ENCODE measurements at places on chromosomes 13 and 19. TPM values are rescaled to one million over a fixed set of nuclear protein-coding genes. Genes with fewer than 3 reads are reported as not detected.

Gene TSHZ3
- 9.8 TPM for total RNA-seq

Gene EPSTI1
- total RNA-seq, result 5.1 TPM

Gene PCSK4
- total RNA-seq, result 10.0 TPM

Gene RASIP1
- total RNA-seq, result 7.7 TPM

Gene SIGLEC5
- not detected for total RNA-seq

Gene NOTCH3
- 22.7 TPM for total RNA-seq

Gene C19orf85
- not detected for total RNA-seq

DNA sequence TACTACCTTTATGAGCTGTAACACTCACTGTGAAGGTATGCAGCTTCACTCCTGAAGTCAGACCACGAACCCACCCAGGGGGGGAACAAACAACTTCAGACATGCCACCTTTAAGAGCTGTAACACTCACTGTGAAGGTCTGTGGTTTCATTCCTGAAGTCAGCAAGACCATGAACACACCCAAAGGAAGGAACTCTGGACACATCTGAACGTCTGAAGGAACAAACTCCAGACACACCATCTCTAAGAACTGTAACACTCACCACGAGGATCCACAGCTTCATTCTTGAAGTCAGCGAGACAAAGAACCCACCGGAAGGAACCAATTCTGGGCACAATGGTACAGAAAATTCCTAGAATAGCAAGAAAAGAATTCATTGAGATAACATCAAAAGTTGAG lies 1796.5 kb upstream of the MIR17HG start:
- H3K4me3 ChIP-seq, result no peak overlapping the region
- no peaks in the 10 kb centered on the region for H3K27me3 ChIP-seq
- DNase-seq, result no peak
- no peaks in the 10 kb centered on the region for H3K4me1 ChIP-seq
- H3K36me3 ChIP-seq, result no peaks in the 10 kb centered on the region

GRCh38 chr13:90447034-90447733 lies 900.3 kb upstream of the MIR17HG start:
- no peaks in the 10 kb centered on the region for H3K36me3 ChIP-seq
- H3K27ac ChIP-seq, result no peak overlapping the region
- H3K4me1 ChIP-seq, result no peaks in the 10 kb centered on the region
- no peaks in the 10 kb centered on the region for H3K27me3 ChIP-seq
- DNase-seq, result no peak

DNA sequence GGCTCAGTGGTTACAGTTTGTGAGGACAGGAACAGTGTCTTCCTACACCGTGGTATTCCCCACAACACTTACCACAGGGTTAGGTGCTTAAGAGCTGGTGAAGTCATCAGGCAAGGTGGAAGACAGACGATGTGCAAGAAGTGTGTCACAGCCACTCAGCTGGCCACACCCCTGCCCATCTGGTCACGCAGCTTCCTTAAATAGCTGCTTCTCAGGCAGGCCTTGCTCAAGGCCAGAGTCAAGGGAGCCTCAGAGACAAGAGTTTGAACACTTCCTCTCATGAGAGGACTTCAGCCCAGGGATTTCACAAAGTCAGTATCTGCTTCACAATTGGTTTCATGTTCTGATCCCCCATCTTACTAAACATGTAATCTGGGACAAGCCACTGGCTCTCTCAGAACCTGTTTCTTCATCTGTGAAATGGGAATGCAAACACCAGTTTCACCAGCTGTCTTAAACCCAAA lies 80.3 kb upstream of the FRY start:
- peak; percentile 31 for DNase-seq
- no peak overlapping the region for H3K4me3 ChIP-seq
- peak overlapping the region; percentile 30 for H3K27ac ChIP-seq
- no peaks in the 10 kb centered on the region for H3K36me3 ChIP-seq
- H3K27me3 ChIP-seq, result no peaks in the 10 kb centered on the region
- no peaks in the 10 kb centered on the region for H3K4me1 ChIP-seq

DNA sequence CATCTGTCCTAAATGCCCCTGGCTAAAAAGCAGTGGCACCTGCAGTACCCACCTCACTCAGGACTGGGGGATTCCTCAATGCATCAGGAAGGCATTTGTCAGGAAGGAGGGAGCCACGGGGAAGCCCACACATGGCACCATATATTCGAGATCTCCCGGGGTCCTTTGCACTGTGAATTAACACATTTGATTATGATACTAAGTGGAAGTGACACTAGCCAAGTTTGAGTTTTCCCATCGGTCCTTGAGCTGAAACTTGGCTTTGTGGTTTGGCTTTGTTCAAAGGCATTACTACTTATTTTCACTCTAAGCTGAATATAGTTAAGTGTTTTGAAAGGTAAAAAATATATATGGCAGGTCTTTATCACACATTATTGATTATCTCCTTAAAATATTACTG lies 168.7 kb upstream of the MYO16 start:
- no peak overlapping the region for H3K27ac ChIP-seq
- no peak for DNase-seq
- no peaks in the 10 kb centered on the region for H3K4me1 ChIP-seq
- H3K36me3 ChIP-seq, result no peaks in the 10 kb centered on the region
- no peaks in the 10 kb centered on the region for H3K27me3 ChIP-seq

DNA sequence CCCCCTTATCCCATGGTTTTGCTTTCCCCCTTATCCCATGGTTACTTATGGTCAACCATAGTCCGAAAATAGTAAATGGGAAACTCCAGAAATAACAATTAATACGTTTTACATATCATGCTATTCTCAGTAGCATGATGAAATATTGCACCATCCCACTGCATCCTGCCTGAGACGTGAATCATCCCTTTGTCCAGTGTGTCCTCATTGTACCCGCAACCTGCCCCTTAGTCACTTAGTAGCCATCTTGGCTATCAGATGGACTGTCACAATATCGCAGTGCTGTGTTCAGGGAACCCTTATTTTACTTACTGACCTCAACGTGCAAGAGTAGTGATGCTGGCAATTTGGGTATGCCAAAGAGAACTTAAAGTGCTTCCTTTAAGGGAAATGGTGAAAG lies 10.5 kb upstream of the NBEA start:
- H3K27me3 ChIP-seq, result no peaks in the 10 kb centered on the region
- no peak for DNase-seq
- no peaks in the 10 kb centered on the region for H3K4me1 ChIP-seq
- no peak overlapping the region for H3K27ac ChIP-seq
- no peaks in the 10 kb centered on the region for H3K36me3 ChIP-seq

DNA sequence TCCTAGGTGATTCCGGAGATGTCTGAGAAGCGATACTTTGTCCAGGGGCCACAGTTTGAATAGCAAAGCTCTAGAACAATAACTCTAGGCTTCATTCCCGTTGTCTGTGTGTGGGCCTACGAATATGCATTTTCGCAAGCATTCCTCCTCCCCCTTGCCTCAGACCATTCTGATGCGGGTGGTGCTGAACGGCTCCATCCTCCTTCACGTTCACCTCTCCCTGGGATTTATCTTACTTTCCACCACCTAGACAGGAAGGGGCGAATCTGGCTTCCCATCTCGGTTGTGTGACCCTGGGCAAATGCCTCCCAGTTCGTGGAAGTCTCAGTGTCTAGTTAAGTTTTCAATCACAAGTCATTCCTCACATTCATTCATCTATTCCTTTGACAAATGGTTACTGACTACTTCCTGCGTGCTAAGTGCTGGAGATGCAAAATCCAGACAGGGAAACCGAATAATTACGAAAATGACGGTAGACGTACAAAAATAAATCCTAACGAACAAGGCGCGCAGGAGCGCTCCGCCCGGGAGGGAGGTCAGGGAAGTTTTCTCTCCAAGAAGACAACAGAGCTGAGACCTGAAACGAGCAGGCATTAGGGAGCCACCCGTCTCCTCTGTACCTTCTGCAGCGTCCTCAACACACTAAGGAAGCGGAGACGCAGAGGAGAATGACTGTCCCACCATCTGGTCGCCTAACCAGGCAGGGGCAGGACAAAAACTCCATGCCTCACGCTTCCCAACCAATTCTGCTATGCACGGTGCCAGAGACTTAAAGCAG lies 1.3 kb upstream of the CNOT3 start:
- no peaks in the 10 kb centered on the region for H3K27me3 ChIP-seq
- no peaks in the 10 kb centered on the region for H3K36me3 ChIP-seq
- peaks cover 20% of the 10 kb centered on the region for H3K4me1 ChIP-seq
- peak overlapping the region; percentile 39 for H3K4me3 ChIP-seq

- DNase-seq, result no peak
- no peak overlapping the region for H3K4me3 ChIP-seq
- no peaks in the 10 kb centered on the region for H3K27me3 ChIP-seq
Measured at GRCh38 chr19:3642987-3643673, 16.5 kb upstream of the CACTIN start.

- no peak overlapping the region for H3K27ac ChIP-seq
- no peak for DNase-seq
- no peaks in the 10 kb centered on the region for H3K27me3 ChIP-seq
- H3K4me3 ChIP-seq, result no peak overlapping the region
- peaks cover 5% of the 10 kb centered on the region for H3K4me1 ChIP-seq
Measured at GRCh38 chr19:12287958-12288500, 6.7 kb downstream of the ZNF44 start.

GRCh38 chr19:50326101-50326664 lies 3.0 kb downstream of the KCNC3 start:
- H3K27ac ChIP-seq, result no peak overlapping the region
- H3K4me1 ChIP-seq, result peaks cover 8% of the 10 kb centered on the region
- DNase-seq, result no peak

GRCh38 chr19:11018179-11018578 lies 57.3 kb downstream of the SMARCA4 start:
- H3K36me3 ChIP-seq, result no peaks in the 10 kb centered on the region
- peak overlapping the region; percentile 92 for H3K27ac ChIP-seq
- peak overlapping the region; percentile 22 for H3K4me3 ChIP-seq
- H3K4me1 ChIP-seq, result peaks cover 13% of the 10 kb centered on the region
- DNase-seq, result peak; percentile 67

All from breast epithelium (tissue), 4 donors.